ENCODE measurements at places on chromosomes 4 and X.

- DNase-seq = no peak
Measured at GRCh38 chr4:151165205-151166000, 66.0 kb downstream of the RPS3A start.

GRCh38 chr4:159977907-159978617 lies 875.2 kb downstream of the RAPGEF2 start:
- no peak for DNase-seq

DNA sequence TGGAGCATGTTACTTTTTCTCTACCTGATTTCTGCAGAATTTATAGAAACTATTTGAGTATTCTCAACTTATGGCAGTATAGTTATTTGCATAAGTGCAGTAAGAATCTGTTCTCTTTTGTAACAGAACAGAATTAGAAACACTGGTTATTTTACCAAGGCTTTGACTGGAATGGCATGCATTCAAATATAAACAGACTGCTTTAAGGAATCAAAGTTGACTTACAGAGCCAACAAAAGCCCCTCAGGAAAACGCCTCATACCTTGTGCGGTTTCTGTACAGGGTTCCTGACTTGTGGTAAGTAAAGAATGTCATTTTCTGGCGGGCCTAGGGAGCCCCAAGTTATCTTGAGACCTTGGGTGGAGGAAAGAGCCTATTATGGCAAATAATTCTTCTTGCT lies 97.1 kb downstream of the GPR143 start:
- no peak for DNase-seq

DNA sequence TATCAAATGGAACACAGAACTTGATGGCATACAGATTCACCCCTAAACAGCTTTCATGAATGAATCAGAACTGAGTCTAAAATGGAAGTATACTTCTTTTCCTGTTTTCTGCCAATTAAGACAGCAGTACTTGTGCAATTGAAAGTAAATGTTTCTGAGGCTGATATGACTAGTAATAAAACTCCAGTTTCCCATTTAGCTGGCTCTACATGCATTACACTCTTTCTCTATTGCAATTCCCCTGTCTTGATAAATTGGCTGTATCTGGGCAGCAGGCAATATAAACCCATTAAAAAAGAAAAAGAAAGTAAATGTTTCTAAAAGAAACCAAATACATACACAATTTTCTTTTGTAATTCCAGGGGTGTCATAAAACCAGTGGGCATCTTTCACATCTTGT lies 4.6 kb downstream of the NOA1 start:
- no peak for DNase-seq

DNA sequence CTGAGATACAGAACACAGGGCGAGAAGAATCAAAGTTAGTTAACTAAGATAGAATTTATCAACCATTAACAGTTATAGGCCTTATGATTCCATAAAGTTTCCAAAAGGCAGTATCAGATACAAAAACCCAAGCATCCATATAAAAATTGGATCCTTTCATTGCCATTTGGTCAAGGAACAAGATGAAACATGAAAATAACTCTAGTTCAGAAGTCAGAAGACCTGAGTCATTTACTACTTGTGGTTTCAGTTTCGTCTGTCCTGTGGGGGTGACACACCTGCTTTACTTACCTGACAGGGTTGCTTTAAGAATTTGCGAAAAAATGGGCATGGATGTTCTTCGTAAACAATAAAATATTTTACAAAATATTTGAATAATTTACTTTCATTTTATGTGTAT lies 130.8 kb downstream of the ANAPC10 start:
- DNase-seq = no peak

GRCh38 chrX:46456125-46456922 lies 88.9 kb downstream of the ZNF674 start:
- no peak for DNase-seq

DNA sequence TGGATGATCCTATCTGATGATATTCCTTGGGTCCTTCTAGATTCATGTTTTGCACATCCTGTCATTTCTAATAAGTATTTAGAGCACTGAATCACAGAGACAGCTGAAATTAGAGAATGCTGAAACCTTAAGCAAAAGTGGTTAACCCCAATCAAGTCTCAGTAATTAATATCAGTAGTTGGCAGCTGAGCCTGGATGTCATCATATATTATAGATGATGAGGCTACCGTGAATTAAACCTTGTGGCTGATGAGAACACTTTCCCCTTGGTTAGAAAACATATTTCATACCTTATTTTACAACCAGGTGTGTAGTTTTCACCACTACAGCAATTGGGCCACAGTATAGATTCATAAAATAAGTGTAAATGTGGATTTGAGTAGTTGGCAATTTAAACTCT lies 499.0 kb downstream of the PDGFC start:
- no peak for DNase-seq

DNA sequence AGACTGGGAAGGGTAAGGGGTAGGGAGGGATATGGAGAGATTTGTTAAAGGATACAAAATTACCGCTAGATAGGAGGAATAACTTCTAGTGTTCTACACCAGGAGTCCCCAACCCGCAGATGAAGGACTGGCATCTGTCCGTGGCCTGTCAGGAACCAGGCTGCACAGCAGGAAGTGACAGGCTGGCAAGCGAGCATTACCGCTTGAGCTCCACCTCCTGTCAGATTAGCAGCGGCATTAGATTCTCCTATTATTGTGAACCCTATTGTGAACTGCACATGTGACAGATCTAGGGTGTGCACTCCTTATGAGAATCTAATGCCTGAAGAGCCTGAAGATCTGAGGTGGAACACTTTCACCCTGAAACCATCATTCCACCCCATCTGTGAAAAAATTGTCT lies 27.9 kb upstream of the BBS7 start:
- no peak for DNase-seq

GRCh38 chr4:159368320-159368719 lies 265.4 kb downstream of the RAPGEF2 start:
- no peak for DNase-seq

DNA sequence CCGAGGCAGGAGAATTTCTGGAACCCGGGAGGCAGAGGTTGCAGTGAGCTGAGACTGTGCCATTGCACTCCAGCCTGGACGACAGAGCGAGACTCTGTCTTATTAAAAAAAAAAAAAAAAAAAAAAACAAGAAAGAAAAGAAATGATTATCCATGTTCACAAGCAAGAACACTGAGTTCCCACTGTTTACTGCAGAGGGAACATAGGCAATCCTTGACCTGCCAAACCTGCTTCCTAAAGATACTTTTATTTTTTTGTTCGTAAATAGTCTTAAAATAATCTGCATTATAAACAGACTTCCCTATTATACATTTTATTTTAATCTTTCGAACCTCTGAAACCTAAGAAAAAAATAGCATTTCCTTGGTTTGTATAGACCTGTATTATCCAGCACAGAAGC lies 50.6 kb upstream of the TBC1D14 start:
- DNase-seq = no peak

GRCh38 chrX:19870206-19870605 lies 17.2 kb downstream of the SH3KBP1 start:
- no peak for DNase-seq

DNA sequence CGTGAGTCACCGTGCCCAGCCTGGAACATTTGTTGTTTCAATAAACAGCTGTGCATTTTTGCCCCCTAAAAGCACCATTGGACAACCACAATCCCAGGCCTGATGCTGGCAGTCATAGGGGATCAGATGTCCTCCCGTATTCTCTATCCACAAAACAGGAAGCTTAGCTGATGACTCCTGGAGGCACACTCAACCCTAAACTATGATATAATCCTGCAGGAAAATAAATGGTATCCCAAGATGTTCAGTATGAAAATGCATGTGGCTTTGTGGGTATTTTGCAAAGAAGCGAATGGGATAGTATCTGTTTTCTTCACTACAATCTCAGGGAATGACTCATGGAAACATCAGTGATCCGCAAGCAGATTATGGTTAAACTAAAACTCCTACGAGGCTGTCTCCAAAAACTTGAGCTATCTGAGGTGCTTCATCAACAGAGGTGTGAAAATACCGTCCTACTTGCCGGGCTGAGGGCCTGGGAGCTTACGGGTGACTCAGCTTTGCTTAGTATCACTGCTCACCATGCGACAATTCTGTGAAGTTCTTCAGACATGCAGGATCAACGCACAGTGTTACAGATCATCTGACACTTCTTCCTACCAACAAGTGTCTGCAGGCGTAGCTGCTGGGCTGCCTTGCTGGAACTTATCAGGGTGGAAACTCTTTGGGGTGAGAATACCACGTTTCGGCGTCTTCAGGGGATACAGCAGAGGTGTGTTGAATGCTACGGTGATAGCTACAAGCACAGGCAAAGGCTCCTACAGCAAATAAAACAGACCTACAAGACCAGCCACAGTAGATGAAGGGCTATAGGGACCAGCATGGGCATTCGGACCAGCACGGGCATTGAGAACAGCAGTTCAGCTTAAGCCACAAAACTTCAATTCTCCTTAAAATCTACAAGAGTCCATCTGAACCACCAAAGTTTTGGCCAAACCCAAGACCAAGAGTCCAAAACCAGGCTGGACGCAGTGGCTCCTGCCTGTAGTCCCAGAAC lies 148.5 kb downstream of the DHRSX start:
- DNase-seq = no peak

DNA sequence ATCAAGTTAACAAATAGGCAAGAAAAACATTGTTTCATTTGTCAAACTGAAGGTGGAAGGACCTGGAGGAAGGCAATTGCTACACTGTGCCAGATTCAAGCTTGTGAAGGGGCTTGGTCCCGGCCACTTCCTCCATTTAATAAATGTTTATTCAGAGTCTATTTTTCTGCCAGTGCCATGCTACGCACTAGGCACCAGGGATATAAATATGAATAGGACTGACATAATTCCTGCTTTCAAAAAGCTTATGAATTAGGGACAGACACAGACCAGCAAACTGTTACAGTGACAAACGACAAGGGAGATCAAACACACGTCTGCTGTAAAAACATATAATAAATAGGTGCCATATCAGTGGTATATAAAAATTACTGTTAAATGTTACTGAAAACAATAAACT lies 571 bp downstream of the TLR6 start:
- no peak for DNase-seq

GRCh38 chr4:174517502-174518445 lies 4.5 kb downstream of the HPGD start:
- no peak for DNase-seq

GRCh38 chrX:101823236-101823635 lies 108.6 kb downstream of the ZMAT1 start:
- DNase-seq = no peak

GRCh38 chrX:123291623-123292022 lies 107.5 kb downstream of the GRIA3 start:
- DNase-seq = no peak

DNA sequence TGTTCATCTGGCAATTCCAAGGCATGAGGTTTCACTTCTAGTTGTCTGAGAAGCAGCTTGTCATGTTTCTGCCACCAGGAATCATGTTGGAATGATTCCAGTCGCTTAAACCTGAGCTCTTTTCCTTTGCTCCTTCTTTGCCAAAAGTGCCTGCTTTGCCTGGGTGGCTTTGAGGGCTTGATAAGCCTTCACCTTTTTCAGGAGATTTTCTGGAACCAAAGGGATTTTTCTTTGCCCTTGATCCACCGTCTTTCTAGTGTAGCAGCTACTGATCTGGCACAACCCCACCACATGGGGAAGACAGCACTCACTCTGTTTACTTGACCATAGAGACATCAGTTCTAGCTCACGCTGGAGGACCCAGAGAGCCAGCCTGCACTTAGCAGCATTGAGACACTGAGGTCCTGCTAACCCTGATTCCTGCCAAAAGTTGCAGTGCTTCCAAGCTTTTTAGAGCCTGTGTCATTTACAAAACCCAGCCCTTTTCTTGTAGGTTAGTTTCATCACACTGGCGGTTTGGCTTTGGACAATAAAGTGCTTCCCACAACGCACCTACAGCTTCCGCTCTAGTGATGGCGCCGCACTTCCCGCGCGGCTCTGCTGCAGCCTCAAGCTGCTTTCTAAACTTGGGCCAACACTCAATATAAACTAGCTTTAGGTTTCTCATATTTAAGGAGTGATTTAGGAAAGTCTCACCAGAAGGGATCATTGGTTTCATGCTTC lies 7.3 kb upstream of the CCNI start:
- DNase-seq = no peak

GRCh38 chr4:87069037-87069742 lies 134.4 kb downstream of the AFF1 start:
- DNase-seq = no peak

GRCh38 chrX:19791562-19791961 lies 95.8 kb downstream of the SH3KBP1 start:
- no peak for DNase-seq

- no peak for DNase-seq
Measured at GRCh38 chr4:88012647-88013046, 5.2 kb downstream of the PKD2 start.

- no peak for DNase-seq
Measured at GRCh38 chr4:103424853-103425252, 226.7 kb upstream of the CENPE start.

DNA sequence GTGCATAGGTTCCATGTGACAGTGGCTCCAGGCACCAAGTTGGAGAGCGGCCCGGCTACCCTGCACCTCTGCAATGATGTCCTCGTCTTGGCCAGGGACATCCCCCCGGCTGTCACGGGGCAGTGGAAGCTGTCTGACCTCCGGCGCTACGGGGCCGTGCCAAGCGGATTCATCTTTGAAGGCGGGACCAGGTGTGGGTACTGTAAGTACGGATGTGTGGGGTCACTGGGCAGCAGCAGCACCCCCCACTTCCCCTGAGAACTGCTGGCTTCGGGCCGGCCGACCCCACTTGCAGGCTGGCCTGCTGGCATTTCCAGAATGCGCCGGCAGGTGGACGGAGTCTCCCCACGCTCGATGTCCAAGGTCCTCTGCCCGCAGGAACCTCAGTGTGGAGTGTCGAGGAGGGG lies 13.2 kb downstream of the DOK7 start:
- DNase-seq = no peak

GRCh38 chr4:73895201-73896175 lies 26.3 kb downstream of the CXCL1 start:
- no peak for DNase-seq

- DNase-seq = no peak
Measured at GRCh38 chr4:26148927-26149326, 171.9 kb upstream of the RBPJ start.

- no peak for DNase-seq
Measured at GRCh38 chr4:189786447-189786846, 154.2 kb upstream of the FRG1 start.

DNA sequence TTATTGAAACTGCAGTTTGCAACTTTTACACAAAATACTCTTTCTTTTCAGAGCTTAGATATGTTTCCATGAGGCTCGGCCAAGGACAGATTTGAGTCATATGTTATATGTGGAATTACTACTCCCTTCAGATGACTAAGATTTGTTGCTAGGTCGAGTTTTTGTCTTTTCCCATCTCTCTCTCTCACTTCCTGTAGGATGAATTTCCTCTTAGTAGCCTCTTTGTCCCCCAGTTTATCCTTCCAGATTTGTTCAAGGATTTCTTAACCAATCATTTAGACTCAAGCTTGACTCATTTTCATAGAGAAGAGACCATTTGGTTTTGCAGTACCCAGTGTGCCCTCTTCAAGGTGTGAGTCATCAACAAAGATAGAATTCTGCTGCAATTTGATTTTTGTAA lies 209.2 kb downstream of the GLUD2 start:
- DNase-seq = no peak

Data from stimulated activated CD4-positive, alpha-beta T cell treated with anti-CD3 and anti-CD28 coated beads, Interleukin-1b, Interleukin-23, amount 100 ng/mL, for 4 hours (primary cell).